ENCODE measurements at places on chromosomes 16 and 17. TPM values are rescaled to one million over a fixed set of nuclear protein-coding genes. Genes with fewer than 3 reads are reported as not detected.

The TK1 gene
- 156 TPM for total RNA-seq

The IRF8 gene
- 0.22 TPM for total RNA-seq

The MPV17L gene
- 0.72 TPM for total RNA-seq

The MEFV gene
- total RNA-seq = not detected

The GUCY2D gene
- not detected for total RNA-seq

The MYO15A gene
- 0.44 TPM for total RNA-seq

The TEKT1 gene
- not detected for total RNA-seq

The KRT27 gene
- total RNA-seq = not detected

The OR3A3 gene
- not detected for total RNA-seq

The TEX19 gene
- total RNA-seq = not detected

The ARL5C gene
- not detected for total RNA-seq

The ANKS4B gene
- not detected for total RNA-seq

The PPY gene
- total RNA-seq = not detected

The KRTAP2-1 gene
- total RNA-seq = not detected

The CES5A gene
- total RNA-seq = not detected

The KRTAP16-1 gene
- total RNA-seq = not detected

The PFN1 gene
- total RNA-seq = 850 TPM

The RHBDL3 gene
- total RNA-seq = not detected

The GLOD4 gene
- total RNA-seq = 33.0 TPM

The IQCK gene
- 13.2 TPM for total RNA-seq
